ENCODE measurements at places on chromosomes 3 and 15.

GRCh38 chr15:34726406-34727100 is 28.2 kb downstream of the GJD2 start:
- DNase-seq, result peak; percentile 15

- DNase-seq, result peak; percentile 4
These were observed 744.0 kb upstream of the SGO1 start for GRCh38 chr3:20930034-20930433.

DNA sequence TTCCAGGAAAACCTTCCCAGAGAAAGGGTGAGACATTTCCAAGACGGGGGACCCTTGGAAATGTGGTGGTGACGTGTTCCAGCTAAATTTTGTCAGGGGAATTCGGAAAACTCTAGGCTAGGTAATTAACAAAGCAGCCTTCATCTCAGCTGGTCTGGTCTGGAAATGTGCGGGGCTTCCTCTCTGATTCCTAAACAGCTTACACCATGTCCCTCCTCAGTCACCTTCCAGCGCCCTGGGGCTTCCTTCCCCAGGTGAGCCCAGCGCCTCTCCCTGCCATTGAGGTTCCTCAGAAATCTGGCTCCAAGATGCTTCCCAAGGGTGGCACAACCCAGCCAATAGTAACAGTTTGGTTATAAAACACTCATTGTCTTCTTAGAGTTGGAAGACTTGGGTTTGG is 571 bp downstream of the ACAD9 start:
- no peak for DNase-seq

- DNase-seq, result no peak
These were observed 6.1 kb downstream of the ULK3 start for GRCh38 chr15:74836846-74837245.

GRCh38 chr3:183966361-183966791 is 51.3 kb downstream of the ABCC5 start:
- DNase-seq, result no peak

GRCh38 chr3:38153221-38153620 is 12.1 kb upstream of the OXSR1 start:
- DNase-seq, result no peak

DNA sequence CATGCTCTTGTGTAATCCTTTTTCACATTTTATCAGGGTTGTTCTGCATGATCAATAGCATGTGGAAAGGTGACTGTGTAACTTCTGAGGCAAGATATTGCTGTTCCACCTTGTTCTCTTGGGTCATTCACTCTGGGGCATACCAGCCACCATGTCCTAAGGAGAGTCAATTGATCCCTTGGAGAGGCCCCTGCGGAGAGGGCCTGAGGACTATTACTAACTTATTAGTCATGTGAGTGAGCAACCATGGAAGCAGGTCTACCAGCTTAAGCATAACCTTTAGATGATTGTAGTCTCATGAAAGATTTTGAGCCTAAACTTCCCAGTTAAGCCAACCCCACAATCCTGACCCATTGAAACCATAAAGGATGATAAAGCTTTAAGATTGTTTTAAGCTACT is 22.0 kb upstream of the COL6A5 start:
- DNase-seq, result no peak

DNA sequence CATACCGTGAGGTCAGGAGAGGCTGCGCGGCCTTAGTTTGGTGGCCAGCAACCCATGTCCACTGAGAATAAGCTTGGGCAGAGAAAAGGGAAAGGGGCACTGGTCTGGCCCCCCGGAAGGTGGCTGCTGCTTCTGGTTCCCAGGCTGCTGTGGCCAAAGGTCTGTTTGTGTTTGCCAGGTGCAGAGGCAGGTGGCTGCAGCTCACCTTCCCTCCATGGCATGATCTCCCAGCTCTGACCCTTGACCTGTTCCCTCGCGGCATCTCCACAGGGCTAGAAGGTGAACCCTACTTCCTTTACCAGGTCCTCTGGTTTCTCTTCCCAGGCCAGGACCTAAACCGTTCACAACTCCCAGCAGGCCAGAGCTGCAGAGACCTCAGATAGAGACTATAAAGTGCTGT is 13.8 kb downstream of the VPS18 start:
- DNase-seq, result no peak

DNA sequence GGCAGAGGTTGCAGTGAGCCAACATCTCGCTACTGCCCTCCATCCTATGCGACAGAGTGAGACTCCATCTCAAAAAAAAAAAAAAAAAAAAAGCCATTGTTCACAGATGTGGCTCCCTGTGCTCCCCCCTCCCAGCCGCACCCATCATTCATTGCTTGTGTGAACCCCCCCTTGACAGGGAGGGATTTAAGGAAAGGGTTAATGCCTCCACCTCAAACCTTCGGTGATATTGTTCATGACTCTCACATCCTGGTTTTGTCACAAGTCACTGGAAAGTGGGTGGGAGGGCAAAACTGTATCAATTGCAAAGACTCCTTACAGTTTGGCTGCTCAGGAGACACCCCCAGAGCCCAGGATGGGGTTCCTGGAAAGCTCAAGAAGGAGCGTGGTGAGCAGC is 7.7 kb downstream of the SLC6A6 start:
- DNase-seq, result no peak

DNA sequence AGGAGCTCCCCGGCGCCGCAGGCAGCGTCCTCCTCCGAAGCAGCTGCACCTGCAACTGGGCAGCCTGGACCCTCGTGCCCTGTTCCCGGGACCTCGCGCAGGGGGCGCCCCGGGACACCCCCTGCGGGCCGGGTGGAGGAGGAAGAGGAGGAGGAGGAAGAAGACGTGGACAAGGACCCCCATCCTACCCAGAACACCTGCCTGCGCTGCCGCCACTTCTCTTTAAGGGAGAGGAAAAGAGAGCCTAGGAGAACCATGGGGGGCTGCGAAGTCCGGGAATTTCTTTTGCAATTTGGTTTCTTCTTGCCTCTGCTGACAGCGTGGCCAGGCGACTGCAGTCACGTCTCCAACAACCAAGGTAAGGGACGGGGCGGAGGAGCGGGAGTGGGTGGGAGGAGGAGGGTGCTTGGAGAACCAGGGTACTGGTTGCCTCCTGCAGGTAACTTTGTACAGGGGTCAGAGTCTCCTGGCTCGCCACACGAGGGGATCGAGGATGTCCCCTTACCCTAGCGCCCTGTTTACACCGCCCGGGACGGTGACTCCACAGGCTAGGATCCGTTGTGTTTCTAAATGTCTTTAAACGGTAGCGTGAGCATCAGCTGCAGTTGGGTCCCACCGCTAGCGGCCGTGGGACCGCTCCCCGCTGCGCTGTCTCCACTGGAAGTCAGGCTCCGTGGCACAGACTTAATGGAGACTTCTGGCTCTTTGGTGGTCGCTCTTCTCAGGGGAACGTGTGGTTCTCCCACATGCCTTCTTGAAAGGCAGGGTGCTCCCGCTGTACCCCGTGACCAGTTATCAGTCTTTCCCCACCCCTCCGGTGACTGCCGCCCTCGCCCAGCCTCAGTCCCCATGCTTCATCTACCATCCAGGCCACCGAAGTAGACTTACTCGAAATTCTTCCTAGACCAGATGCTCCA is 515 bp downstream of the EPHA6 start:
- no peak for DNase-seq

DNA sequence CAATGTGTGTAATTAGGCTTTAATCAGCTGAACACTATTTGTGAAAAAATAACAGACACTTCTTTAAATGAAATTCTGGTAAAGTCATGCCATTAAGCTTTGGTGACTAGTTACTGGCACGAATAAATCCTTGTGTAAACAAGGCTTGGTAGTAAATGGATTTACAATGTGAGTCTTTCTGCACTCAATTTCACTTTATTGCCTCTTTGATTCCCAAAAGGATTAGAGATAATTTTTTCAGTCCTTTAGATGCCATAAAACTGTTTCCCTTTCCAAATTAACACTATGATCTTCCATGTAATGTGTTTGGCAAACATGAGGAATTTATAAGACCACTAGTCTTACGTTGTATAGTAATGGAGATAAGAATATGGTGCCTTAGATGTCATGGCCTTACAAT is 339.5 kb upstream of the DNAJC19 start:
- DNase-seq, result no peak

- DNase-seq, result peak; percentile 61
These were observed 118.1 kb downstream of the TBC1D2B start for GRCh38 chr15:77959432-77959879.

DNA sequence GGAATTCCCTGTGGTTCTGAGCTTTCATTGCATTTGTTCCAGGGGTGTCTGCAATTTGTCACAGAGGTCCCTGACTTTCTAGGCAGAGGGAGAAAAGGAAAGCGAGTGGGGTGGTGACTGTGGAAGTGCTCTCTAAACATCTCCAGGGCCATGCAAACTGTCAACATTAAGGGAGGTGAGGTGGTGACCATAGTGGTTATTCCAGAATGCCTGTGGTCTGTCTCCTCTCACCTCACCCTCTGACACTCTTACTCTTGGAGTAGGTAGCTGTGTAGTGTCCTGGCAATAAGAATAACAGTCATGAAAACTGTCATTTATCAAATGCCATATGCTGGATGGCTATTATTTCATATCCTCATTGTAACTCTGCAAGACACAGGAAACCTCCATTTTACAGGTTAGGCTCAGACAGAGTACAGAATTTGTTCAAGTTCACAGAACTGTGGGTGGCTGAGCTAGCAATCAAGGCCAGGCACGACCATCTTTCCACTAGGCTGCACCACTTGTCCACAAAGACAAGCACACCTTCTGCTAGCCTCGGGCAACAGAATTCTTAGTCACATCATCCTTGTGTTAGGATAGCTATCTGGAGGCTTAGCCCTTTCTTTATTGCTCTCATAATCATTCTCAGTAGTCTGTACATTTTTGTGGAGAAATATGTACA is 179.4 kb downstream of the CD47 start:
- DNase-seq, result no peak

GRCh38 chr3:184662187-184662586 is 49.7 kb downstream of the MAGEF1 start:
- peak; percentile 29 for DNase-seq

DNA sequence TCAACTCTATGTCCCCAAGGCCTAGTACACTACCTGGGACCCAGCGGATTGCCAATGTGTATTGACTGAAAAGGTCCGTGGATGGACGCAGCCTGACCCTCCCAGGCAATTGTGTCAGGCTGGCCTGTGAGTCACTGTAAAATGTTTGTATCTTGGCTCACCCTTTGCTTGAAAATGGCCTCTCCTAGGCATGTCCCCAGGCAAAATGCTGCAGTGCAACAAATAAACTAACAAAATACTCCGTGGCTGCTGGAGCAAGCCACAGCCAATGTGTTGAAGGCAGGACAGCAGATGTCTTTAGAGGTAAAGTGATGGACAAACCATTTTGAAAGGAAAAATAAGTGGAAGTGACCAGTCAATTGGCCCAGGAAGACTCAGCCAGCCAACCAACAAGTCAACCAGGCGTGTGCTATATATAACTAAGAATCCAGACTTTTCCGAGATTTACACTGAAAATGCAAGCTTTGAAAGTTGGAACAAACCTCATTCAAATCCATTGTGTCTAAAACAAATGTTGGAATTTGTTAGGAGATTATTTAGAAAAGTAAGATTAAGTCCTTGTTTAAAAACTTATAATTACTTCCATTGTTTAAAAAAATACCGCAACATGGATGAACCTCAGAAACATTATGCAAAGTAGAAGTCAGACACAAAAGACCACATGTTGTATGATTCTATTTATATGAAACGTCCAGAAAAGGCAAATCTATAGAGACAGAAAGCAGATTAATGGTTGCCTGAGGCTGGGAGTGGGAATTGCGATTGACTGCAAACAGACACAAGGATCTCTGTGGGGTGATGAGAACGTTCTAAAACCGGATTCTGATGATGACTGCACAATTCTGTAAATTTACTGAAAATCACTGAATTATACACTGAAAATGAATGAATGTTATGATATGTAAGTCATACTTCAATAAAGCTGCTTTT is 191.2 kb downstream of the TLE3 start:
- DNase-seq, result no peak

GRCh38 chr3:128585189-128585588 is 65.4 kb downstream of the RPN1 start:
- DNase-seq, result no peak

DNA sequence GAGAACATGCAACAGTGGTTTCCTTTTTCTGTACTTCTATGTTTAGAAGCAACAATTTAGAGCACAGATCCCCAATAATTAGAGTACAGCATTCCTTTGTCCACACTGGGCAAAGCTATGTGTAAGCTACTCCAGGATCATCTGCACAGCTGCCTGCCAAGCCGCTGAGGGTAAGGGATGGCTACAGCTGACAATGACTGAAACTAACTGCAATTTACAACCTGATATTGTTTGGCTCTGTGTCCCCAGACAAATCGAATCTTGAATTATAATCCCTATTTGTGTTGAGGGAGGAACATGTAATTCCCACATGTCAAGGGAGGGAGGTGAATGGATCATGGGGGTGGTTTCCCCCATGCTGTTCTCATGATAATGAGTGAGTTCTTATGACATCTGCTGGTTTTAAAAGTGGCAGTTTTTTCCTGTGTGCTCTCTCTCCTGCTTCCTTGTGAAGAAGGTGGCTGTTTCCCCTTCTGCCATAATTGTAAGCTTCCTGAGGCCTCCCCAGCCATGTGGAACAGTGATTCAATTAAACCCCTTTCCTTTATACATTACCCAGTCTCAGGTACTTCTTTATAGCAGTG is 54.8 kb upstream of the TNFSF10 start:
- DNase-seq, result no peak

DNA sequence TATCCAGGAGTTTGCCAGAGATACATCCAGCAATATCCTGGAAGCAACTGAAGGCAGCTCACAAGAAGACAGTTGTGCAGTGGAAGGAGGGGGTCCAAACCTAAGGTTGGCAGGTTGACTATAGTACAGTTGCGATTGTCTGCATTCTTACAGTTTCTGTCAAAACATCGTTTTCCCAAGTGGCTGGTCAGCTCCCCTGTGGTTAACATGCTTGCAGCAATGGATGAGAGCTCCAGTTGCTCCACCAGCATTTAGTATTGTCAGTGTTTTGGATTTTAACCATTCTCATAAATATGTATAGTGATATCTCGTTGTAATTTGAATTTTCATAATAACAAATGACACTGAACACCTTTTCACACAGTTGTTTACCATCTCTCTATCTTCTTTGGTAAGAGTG is 31.5 kb downstream of the KLF13 start:
- no peak for DNase-seq
